GM12892 (cell line): ENCODE measurements at places on chromosomes 16 and 17.

DNA sequence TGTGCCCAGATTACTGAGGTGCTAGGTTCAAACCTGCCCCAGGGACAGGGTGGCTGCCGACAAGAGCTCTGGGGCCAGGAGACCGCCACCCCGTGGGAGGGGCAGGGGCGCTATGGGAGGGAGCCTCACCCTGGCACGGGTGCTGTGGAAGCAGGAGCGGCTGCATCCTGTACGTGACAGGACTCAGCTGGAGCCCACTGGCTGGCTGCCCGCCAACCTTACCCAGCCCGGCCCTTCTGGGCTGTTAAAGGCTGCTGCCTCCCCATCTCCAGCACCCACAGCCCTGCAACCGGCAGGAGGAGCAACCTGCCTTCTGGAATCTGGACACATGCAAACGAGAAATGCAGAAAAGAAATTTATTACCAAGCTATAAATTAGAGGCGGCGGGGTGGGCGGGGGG is 11.2 kb downstream of the PAM16 start:
- no peak for DNase-seq

GRCh38 chr17:51703361-51704341 is 443.3 kb downstream of the UTP18 start:
- DNase-seq: no peak

DNA sequence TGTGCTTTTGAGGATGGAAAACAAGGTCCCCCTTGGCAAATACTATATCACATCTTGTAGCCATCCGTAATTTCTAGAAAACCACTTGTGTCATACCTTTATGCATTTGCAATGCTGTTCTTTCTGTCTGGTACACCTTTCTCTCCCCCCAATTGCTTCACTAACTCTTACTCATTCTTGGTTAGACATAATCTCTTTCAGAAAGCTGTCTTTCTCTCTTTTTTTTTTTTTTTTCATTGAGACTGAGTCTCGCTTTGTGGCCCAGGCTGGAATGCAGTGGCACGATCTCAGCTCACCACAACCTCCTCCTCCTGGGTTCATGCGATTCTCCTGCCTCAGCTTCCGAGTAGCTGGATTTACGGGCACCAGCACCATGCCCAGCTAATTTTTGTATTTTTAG is 94.9 kb upstream of the C17orf78 start:
- no peak for DNase-seq

GRCh38 chr17:59311051-59311468 is 20.4 kb upstream of the YPEL2 start:
- no peak for DNase-seq

- DNase-seq: no peak
These were observed 12.5 kb downstream of the THUMPD1 start for GRCh38 chr16:20729141-20729540.

- DNase-seq: no peak
These were observed 11.8 kb downstream of the MRM1 start for GRCh38 chr17:36613155-36613554.

DNA sequence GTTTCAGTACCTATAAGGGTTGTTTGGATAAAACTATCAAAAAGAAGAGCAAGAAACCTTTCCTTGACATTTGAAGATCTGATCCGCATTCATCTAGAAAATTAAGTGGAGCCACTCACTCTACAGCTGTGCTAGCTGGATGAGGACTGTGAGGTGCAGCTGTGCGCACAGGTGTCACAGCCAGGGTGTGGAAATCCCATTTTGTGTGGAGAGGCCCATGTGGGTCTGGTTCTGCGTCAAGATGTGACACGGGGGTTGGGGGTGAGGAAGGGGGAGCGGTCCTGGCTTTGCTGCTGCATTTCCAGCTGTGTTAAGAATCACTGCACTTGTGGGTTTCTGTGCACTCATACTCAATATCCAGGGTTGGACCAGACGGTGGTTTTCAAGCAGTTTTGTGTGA is 70.7 kb downstream of the CLEC16A start:
- DNase-seq: no peak

DNA sequence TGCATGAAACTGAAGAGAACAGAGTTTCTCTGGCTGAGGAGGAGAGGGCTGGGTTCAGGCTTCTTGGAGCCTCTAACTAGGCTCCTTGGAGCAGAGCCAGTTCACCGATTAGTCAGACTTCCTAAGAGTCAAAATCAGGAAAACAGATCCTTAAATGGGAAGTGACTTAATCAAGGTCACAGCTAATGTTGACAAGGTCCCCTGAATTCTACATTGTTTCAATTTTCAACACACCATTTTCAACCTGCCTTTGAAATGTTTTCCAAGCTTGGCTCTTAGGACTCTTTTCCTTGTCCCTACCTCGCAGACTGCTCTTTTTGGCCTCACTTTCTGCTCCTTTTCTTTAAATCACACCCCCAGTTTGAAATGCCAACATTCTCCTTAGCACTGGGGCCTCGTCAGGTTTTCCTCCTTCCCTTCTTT is 16.3 kb downstream of the MYL4 start:
- DNase-seq: no peak

DNA sequence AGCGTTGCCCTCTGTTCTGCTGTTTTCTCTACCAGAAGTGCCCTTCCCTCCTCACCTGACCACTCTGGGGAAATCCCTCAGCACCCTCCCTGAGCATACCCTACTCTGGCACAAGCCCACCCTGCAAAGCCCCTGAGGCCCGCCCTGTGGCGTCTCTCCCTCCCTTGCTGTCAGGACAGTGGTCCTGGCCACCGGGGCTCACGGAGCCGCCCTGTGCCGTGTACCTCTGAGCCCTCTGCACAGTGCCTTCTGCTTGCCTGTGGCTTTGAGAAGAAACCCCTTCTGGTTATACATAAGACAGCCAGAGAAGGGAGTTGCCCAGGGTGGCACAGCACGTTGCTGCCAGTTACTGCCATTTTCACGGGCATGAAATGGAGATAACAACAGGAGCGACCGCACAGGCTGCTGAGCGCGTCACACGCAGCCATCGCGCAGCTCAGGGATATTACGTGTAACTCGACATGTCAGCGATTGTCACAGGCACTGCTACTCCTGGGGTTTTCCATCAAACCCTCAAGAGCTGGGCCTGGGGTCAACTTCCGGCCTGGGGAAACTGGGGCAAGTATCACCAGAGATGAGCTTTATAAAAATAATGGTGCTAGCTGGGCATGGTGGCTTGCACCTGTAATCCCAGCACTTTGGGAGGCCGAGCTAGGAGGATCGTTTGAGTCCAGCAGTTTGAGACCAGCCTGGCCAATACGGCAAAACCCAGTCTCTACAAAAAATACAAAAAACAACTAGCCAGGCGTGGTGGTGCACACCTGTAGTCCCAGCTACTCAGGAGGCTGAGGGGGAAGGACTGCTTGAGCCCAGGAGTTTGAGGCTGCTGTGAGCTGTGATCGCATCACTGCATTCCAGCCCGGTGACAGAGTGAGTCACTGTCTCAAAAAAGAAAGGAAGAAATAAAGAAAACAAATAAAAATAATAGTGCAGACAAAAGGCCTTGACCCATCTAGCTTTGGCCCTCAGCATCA is 14.8 kb downstream of the SCGB1C2 start:
- DNase-seq: no peak

DNA sequence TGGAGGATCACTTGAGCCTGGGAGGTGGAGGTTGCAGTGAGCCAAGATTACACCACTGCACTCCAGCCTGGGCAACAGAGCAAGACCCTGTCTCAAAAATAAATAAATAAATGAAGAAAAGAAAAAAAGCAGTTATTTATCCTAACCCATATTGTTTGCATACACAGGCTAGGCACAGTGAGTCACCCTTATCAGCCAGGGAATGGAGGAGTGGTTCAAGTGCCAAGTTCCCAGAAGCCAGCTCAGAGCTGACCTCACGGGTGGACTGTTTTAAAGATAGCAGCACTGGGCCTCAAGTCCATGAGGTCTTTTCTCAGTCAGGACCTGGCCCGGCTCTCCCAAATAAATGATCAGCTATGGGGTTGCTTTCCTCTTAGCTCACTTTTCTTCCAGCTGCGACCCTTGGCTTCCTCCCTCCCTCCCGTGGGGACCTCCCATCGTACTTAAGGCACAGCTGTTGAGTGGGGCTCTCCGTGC is 22.6 kb upstream of the MGAT5B start:
- DNase-seq: no peak

- no peak for DNase-seq
These were observed 2.1 kb downstream of the OMG start for GRCh38 chr17:31294820-31295488.

DNA sequence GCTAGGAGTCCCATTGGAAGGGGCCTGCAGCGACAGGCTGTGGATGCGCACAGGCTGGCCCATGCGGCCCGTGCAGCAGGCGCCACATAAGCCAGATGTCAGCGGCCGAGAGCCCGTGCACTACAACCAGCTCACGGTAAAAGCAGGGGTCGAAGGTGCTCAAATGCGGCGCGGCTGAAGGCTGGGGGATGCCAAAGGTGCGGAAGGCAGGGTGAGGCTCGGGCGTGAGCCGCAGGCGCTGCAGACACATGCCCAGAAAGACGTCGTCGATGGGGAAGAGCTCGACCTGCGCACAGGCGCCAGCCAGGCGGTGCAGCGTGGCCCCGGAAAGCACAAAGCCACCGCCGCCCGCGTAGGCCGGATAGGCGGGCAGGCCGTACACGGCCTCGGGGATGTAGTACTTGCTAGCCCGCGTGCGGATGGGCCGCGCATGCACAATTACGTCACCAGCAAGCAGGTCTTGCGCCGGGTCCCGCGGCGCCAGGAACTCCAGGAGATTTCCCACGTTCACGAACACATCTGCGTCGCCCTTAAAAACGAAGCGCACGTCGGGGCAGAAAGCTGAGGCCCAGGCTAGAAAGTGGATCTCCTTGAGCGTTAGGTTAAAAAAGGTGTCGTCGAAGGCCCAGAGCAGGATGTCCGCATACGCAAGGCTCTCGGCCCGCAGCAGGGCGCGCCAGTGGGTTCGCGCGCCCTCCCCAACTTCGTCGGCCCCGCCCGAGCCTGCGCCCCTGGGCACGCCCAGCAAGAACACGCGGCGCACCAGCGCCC is 1.3 kb downstream of the B3GNT9 start:
- DNase-seq: no peak

DNA sequence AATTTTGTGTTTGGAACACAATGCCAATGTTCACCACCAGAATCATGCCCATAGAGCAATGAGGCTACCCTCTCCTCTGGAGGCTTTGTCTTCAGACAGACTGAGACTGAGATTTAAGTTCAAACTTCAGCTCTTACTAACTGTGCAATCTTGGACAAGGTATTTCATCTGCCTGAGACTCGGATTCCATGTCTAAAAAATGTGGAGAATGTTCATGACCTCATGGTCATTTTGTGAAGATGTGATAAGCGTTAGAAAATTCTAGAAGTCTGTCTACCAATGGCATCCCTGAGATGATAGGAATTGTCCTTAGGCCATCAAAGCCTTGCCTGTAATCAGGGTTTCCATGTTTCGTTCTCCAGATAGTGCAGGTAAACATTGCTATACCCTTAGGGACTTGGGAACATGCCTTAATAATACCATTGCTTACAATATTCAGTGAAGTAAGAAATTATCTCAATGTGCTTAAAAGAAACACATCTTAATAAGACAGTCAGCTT is 388.2 kb upstream of the MAF start:
- no peak for DNase-seq

GRCh38 chr16:4962716-4963115 is 4.6 kb downstream of the SEC14L5 start:
- no peak for DNase-seq

DNA sequence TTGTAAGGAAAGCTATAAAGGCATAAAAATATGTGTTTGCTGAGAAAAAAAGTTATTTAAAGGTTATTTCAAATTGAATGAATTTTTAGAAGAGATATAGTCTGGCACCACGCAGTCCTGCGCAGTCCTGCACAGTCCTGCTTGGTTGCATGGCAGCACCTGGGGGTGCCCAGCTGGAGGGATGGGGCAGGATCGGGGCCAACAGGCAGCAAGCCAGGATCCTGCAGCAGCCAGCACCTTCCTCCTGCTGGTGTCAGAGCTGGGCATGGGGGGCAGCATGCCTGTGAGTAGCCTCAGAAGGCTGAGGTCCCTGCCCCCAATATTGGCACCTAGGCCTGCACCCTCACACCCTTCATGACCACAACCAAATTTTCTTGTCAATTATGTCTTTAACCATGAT is 46.0 kb downstream of the GLG1 start:
- DNase-seq: no peak

- no peak for DNase-seq
These were observed 1.5 kb upstream of the GSE1 start for GRCh38 chr16:85611444-85612190.

- DNase-seq: peak; percentile 59
These were observed 3.4 kb downstream of the SGCA start for GRCh38 chr17:50169121-50169764.

DNA sequence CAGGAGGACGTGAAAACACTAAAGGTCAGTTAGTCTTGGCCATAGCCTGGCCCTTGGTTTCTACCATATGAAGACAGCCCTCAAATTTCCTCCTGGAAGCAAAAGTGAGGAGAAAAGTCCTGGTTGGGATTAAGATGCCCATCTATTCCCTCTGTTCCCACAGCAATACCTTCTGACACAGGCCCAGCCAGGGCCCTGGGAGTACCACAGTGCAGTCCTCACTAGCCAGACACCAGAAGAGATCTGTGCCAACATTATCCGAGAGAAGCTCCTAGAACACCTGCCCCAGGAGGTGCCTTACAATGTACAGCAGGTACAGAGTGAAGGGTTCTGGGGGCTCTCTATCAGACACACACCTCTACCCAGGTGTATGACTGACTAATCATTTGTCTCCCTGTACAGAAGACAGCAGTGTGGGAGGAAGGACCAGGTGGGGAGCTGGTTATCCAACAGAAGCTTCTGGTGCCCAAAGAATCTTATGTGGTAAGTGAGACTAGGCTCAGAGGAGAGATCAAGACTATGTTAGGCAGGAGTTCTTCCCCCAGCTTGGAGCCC is 4.1 kb downstream of the ERAL1 start:
- no peak for DNase-seq

DNA sequence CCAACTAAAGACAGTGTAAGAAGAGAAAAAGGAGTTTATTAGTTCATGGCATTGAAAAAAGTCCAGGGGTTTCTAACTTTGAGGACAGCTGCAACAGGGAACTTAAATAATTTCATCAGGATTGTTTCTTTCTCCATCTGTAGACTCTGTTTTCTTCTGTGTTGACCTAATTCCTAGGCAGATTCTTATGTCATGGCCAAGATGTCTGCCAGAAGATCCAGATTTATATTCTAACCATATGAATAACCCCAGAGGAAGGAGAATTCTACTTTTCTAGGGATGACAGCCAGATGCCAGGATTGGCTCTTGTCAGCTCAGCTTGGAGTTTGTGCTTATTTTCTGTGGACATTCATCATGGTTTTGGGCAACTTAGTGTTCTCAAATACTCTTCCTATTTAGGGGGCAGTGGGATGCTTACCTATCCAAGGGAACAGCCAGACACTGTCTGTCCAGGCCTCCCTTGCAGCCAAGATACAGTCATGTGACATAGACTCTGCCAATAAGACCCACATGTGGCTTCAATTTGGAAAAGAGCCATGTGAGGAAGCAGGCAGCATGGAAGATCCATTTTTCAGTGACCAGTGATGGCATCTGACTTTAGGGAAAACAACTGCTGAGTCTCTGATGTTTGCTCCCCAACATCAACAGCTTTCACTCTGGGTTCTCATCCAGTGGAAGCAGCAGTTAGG is 18.2 kb downstream of the PCTP start:
- DNase-seq: no peak
